Right ventricle myocardium inferior (tissue), 1 donor: ENCODE measurements at places on chromosomes 3 and 15.

GRCh38 chr15:53328341-53328740 lies 431.1 kb downstream of the WDR72 start:
- no peak for DNase-seq

DNA sequence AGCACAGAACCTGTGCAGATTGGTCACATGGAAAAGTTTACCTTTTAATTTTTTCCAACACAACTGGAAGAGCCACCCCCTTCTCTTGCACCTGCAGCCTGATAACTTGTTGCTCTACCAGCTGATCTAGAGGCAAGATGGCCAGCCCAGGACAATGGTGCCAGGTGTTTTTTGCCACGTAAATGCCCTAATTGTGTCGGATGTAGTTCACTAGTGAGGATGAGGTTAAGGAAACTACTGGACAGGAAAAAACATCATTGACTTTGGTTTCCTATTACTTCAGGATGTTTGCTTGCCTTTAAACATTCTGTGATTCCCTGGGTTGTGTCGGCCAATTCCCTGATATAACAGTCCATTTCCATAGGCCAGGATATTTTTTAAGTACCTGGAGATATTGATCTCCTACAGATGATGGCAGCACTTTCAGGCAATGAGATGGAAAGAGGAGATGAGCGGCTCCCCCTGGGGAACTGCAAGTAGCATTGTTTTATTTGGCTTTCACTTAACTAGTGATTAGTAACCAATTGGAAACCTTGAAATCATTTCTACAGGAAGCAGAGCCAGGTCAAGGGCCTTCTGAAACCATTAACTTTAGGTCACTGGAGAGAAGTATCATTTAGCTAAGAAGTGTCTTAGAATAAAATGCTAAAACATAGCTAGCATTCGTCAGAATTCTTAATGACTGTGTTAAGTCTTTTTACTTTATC lies 72.5 kb downstream of the OSBPL10 start:
- no peak for DNase-seq

GRCh38 chr3:107377151-107377550 lies at the start of gene CCDC54:
CCDC54 (plus strand) TSS chr3:107377439; CDS start chr3:107377588, 149 bp downstream.
- DNase-seq = no peak

DNA sequence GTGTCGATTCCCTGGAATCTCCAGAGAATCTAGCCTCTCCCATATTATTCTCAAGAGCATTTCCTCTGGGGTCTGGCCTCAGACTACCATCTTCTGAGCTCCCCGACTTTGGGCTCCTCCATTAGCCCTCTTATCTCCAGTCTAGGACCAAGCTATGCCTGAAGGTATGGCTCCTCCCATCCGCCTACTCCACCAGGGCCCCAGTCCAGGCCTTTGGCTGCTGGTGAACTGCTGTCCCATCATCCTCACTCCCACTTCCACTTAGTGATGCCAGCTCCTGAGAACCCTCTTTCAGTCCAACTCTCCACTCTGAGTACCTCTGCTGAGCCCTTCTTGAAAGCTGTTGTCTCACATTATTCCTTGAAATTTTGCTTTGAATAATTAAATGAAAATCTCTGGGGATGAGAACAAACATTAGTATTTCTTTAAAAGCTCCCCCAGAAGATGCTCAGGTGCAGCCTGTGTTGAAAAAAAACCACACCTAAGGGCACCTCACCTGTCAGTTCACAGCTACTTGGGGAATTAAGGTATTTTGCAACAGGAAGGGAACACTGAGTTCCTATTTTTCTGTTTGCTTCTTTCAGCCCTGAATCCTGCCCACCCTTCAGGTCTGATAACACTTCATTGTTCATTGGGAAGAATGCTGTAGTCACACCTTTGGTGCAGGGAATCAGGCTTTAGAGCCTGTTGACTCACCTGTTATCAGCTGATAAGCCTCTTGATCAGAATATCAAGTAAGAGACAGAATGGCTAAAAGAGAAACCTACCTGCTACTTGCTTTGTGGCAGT lies 9.5 kb downstream of the CLDN18 start:
- DNase-seq = no peak

DNA sequence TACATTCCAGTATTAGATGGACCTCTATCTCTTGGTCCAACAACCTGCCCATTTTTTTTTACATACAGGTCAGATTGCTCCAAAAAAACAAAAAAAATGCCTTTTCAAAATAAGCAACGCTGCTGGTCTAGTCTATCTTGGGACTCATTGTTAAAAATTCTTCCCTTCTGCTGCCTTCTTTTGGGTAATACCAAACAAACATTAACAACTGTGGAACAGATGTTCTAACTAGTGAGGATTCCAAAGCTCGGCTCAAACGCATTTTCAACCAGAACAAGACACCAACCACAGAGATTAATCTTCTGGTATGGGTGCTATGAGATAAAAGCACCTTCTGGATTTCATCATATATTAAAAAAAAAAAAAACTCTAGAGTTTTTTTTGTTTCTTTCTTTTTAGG lies 24.7 kb downstream of the ARHGAP31 start:
- DNase-seq = no peak

GRCh38 chr3:195750797-195751520 lies 30.2 kb downstream of the MUC20 start:
- peak; percentile 68 for DNase-seq

GRCh38 chr3:85193565-85193964 lies 234.8 kb downstream of the CADM2 start:
- DNase-seq = no peak

DNA sequence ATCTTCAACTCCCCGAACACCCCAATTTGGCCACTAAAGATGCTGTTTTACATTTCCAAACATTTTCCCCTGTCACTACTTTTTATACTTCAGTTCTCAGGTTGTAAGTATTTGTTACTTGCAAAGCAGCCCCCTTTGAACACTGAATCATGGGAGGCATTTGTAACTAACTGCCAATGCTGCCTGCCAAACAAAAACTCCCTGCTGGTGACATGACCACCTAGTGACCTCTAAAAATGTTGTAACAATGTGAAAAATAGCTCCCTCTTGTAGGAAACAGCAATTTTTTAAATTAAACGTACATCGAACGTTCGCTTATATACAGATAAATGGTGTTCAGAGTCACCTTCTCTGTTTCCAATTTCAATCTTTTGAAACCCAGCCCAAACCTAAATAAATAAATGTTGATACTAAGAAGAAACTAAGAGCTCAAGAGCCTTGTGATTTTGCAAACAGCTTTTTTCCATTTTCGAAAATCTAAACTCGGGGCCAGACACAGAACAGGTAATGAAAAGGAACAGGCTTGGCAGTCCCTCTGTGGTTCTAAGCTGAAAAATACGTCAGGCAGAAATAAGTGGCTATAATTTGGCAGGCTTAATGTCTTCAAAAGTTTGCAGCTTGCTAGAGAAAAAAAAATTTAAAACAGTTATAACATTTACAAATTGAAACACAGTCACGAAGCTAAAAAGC lies 268.6 kb upstream of the WNT5A start:
- DNase-seq = no peak

DNA sequence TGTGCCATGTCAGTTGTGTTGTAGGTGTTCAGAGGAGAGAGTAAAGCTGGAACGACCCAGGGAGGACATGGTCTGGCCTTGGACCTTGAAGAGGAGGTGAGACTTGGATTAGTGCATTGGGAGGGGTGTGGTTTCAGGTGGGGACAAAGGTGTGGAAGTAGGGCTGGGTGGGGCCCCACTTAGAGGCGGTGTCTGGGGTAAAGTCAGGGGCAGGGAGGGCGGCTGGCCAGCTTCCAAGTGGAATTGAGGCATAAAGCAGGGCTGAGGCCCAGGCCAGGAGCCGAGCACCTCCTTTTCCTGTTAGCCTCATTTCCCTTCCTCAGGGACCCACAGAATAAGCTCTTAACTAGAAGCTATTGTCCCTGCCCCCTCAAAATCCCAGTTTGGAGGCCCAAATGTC lies 36.2 kb upstream of the FLNB start:
- DNase-seq = no peak

GRCh38 chr15:77865701-77866100 lies 211.8 kb downstream of the TBC1D2B start:
- peak; percentile 45 for DNase-seq
